Cerebellar nuclear complex (tissue), 1 donor: ENCODE measurements at places on chromosomes 7 and 10.

GRCh38 chr10:82160307-82160706 lies 285.3 kb downstream of the NRG3 start:
- no peak for DNase-seq

DNA sequence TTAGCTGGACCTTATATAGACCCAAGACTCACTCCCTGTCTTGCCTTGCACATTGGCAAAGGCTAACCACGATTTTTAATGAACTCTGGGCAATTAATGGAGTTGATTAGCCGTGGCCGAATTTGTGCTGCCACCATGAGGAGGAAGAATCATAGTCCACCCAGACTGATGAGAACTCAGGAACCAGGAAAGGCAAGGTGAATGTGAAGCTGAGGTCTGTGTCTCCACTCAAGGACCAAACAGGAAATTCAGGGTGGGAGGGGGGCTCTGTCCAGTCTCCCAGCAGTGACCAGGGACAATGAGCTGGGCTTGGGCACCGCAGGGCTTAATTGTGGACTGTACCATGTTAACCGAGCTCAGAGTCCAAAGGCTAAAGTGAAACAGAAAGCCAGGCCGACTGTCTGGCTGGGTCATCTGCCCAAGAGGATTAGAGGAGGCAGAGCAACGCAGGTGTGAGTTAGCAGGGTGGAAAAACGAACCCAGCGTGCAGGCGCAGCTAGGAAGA lies 127.0 kb upstream of the JCAD start:
- no peak for DNase-seq

DNA sequence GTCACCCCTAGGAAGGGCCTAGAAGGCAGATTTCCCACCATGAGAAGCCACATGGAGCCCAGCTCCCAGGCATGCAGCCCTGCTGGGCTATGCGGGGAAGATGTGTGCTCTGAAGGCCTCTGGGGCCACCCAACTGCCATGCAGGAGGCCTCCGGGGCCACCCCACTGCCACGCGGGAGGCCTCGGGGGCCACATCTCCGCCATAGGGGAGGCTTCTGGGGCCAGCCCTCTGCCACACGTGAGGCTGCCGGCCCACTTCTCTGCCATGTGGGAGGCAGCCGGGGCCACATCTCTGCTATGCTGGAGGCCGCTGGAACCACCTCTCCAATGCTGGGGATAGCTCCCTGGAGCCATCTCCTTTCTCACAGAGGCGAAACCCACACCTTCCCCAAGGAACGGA lies 451.8 kb downstream of the DNAJB6 start:
- no peak for DNase-seq

DNA sequence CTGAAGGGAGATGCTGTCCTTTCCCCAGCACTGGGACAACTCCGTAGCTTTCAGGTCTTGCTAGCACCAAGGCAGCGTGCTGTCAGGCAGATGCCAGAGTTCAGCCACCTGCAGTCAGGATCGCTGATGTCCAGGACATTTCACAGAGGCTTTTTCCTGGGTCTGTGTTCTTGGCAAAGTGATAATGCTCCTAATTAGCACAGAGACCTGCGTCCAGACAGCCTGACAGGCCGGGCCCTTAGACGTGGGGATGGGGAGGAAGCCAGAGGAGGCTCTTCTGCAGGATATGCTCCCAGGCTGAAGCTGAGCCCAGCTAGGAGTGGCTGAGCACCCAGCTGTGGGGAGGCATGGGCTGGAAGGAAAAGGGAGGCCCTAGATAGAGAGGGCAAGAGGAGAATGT lies 82.5 kb upstream of the TBX20 start:
- DNase-seq = no peak

GRCh38 chr7:129388333-129389098 lies 45.7 kb upstream of the STRIP2 start:
- no peak for DNase-seq

- no peak for DNase-seq
Observed at GRCh38 chr10:65911151-65911835, 1014.5 kb upstream of the LRRTM3 start.

DNA sequence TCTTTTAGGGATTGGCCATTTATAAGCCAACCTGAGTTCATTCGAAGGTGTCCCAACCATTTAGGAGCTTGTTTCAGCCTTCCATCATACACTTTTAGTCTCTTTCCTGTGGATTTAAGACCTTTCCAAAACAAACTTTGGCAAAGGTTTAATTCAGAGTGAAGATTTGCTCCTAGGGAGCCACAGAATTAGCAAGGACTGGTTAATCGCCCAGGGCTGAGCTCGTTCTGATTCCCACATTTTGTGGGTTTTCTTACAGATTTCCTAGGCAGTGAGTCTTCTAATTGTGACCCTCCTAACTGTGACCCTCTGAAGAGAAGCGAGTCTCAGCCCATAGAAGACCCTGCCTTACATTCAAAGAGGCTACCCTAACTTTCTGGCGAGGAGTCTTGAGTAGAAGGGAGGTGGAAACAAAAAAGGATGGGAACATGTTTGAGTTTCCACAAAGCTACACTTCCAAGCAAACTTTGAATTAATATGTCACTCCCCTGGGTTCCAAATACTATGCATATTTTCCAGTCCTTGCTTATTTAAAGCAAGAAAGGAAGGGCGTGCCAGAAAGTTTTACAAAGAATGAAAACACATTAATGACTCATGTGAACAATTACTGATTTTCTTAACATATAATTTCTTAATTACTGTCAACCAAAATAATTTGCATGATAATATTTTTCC lies 118.3 kb downstream of the ARID5B start:
- no peak for DNase-seq

DNA sequence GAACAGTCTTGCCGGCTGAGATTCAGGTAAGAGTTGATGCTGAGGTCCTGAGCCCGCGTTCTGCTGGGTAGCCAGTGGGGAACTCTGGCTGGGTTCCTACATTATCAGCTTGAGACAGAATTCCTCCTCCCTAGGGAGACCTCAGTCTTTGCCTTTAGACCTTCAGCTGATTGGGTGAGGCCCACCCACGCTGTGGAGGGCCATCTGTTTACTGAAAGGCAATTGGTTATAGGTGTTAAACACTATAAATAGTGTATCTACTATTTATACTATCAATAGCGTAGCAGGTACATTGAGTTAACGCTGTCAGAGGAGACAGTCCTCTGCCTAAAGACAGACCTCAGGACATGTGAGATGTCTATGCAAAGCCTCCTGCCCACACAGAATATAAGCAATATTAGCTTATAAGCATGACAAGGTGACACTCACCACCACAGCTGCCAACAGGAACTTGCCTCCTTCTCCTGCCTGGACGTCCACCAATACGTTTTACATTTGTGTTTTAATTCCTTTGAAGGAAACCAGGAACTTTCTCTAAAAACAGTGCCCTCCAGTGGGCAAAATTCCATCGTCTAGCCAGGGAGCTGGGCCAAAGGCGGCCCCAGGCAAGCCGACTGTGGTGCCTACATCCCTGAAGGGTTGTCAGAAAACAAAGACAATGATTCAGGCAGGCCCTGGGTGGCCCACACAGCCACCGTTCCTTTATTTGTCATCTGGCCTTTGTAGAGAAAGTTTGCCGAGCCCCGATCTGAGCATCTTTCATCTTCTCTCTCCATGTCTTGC lies 58.8 kb downstream of the INSIG1 start:
- no peak for DNase-seq

DNA sequence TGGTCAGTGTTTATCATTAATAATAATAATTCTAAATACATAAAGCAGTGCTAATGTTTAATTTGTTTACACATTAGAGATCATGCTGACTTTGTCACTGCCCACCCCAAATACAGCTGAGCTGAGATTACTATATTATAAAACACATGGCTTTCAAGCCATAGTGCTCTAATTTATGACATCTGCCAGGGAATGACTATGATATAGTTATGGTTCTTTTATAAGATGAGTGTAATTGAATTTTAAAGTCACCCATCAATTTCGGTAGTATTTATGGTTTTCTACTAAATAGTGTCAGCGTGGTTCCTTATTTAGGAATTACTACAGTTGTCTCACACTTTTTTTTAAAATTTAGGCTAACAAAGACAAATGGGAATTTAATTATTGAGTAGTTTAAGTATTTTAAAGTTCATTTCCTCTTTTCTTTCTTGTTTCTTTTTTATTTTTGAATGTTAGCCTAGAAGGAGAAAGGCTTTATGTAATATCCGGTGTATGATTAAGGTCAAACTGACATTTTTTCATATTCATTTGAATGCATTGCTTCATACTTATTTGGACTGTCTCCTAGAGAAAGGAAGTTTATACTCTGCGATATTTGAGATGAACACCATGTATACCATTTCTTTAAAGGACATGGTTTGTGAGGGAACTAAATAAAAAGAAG lies 3.9 kb downstream of the CDK14 start:
- no peak for DNase-seq

DNA sequence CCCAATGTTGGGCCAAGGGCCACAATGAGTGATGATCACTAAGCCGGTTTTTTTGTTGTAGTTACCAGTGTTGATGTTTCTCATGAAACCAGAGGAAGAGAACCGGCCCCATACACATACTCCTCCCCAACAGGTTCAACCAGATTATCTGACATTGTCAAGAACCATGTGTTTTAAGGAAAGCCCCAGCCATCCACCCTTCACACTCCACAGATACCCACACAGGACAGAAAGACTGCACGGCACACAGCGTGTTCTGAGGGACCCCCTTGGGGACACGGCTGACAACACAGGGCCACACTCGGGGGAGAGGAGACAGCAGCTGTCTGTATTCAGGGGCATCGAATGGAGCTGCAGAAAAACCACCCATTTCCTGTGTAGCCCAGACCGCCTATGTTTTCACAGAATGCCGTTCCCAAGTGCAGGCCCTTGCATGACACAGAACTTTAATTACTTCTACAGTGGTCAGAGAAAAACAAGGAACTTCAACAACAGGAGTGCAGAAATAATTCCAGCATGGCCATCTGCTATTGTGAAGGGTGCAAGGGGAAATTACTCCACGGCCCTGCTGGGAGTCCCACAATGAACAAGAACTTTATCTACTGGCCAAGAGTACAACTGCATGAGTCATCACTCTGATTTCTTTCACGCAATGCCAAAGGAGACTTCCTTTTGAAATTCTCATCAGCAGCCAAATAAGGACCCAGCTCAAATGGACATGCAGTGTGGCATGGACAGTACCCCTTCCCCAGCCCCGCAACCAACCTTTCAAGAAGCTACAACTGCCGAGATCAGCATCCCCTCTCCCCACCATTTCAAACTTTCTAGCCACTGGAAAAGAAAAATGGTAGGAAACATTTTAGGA lies 2.3 kb downstream of the KLF6 start:
- peak; percentile 19 for DNase-seq

GRCh38 chr10:11569471-11569870 lies 42.0 kb downstream of the USP6NL start:
- DNase-seq = no peak

GRCh38 chr7:25407053-25407452 lies 178.8 kb upstream of the NPVF start:
- no peak for DNase-seq

GRCh38 chr7:124388751-124389150 lies 355.9 kb upstream of the TMEM229A start:
- no peak for DNase-seq

DNA sequence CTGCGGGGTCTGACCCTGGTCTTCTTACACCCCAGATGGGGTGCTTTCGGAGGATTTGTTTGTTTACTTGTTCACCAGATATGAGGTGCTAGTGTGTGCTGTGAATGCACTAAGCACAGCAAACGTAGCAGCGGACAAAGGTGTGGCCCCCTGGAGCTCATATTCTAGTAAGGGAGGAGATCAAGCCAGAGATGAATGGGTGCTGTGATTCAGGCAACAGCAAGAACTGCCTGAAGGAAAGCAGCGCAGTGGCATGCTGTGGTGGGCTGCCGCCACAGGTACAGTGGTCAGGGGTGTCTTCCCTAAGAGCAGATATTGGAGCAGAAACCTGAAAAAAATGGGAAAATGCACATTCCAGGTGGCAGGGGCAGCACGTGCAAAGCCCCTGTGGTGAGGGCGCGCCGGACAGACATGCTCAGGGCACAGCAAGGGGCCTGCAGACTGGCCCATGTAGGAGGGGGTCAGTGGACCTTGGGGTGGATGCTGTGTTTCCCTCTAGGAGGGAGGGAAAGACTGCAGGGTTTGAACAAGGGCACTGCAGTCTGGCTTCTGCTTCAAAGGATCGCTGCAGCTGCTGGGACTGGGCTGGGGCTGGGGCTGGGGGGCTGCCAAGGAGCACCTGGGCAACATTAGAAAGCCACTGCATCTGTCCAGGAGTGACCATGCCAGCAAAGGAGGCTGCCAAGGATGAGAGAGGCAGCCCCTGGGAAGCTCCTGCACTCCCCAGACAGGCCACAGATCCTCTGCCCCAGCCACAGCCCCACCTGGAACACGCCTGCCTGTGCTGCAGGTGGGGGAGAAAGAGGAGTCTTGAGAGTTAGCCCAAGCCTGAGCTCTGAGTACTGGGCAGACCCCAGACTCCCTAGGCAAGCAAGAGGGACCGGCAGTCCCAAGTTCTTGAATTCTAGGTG lies 927 bp upstream of the DEPP1 start:
- no peak for DNase-seq

DNA sequence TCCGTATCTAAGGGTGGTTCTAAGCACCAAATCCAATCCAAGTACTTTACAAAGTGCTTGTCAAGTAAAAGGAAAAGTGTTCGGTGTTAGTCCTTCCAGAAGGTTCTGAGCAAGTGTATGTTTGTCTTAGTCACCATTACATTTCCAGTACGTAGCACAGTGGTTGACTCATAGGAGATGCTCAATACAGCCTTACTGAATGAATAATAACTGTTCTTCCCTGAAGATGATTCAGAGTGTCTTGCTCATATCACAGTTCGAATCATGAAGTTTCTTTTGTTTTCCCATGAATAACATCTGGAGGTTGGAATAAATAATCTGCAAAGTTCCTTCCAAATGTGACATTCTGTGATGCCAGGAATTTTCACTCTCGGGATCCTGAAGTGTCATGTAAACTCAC lies 53.4 kb downstream of the WNT2 start:
- DNase-seq = no peak

- no peak for DNase-seq
Observed at GRCh38 chr7:2520131-2520760, 672 bp downstream of the LFNG start.

DNA sequence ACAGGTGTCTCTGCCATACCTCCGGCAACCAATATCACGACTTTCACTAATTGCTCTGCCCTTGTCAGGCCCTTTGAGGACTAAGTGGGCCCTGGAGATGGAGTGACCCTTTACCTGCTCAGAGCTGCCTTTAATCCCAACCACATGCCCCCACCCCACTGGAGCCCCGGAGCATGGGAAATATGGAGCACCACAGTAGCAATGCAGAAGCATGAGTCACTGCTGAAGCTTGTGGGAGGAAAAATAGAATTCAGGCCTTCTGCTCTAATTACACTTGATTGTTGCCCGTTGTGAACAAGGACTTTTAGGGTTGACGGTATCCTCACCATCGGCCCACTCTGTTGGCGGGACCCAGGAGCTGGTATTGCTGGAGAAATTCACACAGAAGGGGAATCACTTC lies 52.5 kb upstream of the FRMD4A start:
- no peak for DNase-seq
